ENCODE measurements at places on chromosomes 11 and 22.

DNA sequence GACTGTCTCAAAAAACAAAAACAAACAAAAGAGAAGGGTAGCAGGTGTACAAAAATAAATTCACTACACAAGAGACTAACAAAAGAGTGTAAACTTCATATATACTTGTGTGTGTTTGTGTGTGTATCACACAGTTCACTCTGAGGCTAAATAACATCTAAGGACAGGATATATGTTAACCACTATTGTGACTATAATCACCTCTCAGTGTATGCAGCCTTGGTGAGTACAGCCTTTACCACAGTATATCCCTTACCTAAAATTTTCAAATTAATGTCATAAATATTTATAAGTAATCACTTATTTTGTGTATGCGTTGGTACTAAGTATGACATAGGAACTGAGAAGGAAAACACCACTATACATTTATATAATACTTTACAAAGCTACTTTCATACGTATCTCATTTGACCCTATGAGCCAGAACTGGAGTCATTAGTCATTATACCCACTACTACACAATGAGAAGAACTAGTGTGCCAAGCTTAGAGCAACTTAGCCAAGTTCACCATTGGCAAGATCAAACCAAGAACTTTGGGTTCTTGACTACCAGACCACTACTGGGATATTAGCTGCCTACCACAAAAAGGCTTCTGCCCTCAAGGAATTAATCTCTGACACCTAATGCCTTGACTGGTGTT is 116.7 kb downstream of the SGSM3 start:
- DNase-seq, result no peak

DNA sequence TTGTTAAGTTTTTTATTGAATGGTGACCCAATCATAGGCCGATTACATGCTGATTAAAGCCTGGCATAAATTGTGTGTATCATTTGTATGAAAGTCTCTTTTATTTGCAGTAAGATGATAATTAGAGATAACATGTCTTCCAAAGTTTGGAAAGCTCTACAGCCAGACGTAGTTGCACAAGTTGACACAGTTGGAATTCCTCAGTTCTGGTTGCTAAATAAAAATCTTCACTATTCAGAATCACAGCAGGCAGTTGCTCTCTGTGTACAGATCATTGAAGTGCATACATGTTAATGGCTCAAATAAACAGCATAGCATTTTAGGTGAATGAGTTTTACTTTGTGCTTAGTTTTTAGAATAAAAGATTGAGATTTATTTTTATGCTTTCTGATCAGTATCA is 69.5 kb downstream of the ARHGAP42 start:
- DNase-seq, result no peak

DNA sequence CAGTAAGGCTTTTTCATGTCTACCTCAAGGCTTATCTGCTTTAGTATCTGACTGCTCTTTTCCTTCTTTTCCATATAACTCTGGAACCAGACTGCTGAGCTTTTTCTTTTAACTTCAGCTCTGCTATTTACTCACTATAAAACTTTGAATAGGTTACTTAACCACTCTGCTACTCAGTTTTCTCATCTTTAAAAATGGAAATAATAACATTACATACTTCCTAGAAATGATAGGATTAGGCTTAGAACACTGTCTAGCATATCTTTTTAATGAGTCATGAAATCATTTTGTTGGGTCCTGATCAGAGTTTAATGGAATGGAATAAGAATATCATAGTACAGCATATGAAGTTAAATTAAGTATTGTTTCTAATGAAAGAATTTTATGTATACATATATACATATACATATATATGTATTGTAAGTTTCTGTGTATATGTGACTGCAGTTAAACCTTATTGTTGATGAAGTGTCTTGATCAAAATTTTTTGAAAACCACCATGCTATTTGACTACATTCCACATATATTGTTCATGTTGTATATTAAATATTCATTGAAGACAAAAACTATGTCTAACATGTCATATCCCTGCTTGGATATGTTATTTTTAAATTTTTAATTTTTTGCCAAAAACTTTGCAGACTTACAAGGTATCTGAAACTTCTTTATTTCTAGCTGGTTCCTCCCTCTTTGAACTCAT is 120.2 kb downstream of the METTL15 start:
- DNase-seq, result no peak

GRCh38 chr11:124950601-124951330 is 3.2 kb upstream of the CCDC15 start:
- DNase-seq, result no peak

- no peak for DNase-seq
Measured at GRCh38 chr11:114915871-114916805, 237.8 kb downstream of the NXPE2 start.

GRCh38 chr11:793556-793955 is 3.7 kb upstream of the CEND1 start:
- peak; percentile 80 for DNase-seq

- no peak for DNase-seq
Measured at GRCh38 chr22:23115825-23116494, 25.8 kb downstream of the RSPH14 start.

DNA sequence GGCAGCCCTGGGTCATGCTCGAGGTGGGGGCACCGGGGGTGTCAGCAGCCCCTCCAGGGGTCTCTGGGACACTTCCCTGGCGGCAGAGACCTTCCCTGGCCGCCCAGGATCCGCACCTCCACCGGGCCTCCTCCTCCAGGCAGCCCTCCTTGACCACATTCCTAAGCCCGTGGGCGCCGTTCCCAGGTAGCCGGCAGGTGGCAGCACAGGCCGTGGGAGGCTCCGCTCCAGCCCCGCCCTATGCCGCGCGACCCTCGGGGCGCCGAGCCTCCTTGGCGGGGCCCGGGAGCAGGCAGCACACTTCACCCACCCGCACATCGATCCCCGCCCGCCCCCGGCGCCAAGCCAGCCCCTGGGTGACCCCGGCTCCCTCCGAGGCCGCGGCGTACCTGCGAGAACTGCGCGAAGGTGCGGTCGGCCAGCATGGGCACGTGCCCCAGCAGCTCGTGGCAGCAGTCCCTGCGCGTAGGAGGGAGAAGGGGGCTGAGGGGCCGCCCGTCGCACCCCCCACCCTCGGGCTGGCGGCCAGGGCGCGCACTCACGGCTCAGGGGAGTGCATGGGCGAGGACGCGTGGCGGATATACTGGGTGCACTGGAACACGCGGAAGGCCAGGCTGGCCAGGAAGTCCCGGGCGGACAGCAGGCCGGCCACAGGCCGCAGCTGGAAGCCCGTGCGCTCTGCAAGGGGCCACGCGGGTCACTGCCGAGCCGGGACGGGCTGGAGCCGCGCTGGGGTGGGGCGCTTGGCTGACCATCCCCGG is 5.3 kb upstream of the INS start:
- DNase-seq, result no peak

DNA sequence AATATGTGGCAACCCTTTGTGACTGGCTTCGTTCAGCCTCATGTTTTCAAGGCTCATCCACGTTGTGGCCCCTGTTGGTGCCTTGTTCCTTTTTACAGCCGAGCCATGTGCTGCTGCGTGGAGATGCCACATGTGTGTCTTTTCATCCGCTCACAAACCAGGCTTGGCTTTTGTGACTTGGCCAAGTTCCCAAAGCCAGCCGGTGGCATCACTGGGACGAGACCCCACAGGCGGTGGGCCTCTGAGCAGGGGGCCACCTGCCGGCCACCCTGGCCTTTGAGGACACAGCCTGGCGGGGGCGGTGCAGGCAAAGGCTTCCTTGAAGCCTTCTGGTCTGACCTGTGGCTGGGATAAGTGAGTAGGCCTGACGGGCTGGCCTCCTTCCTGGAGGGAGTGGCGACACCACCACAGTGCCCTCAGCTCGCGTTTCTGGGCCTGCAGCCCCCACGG is 10.5 kb downstream of the GRK2 start:
- DNase-seq, result no peak

GRCh38 chr11:85821636-85822035 is 10.7 kb upstream of the SYTL2 start:
- DNase-seq, result no peak

DNA sequence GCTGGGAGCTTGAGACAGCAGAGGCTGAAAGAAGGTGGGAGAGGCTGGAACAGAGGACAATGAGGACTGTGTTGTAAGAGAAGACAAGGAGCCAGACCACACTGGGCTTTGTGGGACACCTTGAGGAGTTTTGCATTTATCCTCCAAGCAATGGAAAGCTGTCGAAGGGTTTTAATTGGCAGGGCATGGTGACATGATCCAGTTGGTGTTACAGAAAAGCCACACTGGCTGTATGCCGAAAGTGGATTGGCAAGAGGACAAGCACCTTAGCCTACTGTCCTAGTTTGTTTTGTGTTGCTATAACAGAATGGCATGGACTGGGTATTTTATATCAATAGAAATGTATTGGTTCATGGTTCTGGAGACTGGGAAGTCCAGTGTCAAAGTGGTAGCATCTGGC is 14.0 kb upstream of the APLNR start:
- no peak for DNase-seq

- peak; percentile 27 for DNase-seq
Measured at GRCh38 chr11:93236741-93237675, 39.2 kb upstream of the SLC36A4 start.

DNA sequence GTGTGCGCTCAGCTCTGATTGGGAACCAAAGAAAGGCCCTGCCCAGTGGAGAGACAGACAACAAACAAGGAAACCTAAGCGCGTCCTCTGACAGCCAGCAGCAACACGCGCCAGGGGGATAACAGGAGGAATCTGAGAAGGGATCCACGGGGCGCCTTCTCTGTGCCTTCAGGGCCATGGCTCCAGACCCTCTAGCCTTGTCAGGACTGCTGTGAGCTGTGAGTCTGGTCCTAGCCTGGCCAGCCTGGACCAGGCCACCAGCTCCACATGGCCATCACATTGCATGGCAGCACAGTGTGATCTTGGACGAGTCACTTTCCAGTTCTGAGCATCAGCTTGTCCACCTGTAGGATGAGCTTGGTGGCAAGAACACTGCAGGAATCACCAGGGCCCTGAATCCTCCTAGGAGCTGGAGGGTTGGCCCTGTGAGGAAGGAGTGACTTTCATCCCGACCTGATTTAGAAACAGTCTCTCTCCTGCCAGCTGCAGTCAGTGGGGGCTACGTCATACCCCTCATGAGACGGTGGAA is 11.8 kb upstream of the MGAT3 start:
- DNase-seq, result no peak

GRCh38 chr22:35629406-35630216 is 12.5 kb upstream of the MB start:
- no peak for DNase-seq

DNA sequence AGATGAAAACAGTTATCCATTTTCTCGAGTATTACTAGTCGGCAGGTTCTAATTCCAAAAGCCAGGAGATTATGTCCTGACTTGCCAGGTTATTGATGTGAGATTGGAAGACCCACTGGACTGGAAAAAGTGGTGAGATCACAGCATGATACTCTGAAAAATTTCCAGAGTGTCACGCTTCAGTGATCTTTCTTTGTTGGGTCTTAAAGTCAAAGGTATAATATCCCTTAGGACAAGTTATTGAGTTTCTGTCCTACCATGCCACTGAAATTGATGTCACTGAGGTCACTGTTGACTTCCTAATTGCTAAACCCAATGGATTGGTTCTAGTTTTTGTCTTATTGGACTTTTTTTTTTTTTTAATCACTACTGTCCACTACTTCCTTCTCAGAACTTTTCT is 104.5 kb upstream of the GRAMD1B start:
- DNase-seq, result peak; percentile 79

DNA sequence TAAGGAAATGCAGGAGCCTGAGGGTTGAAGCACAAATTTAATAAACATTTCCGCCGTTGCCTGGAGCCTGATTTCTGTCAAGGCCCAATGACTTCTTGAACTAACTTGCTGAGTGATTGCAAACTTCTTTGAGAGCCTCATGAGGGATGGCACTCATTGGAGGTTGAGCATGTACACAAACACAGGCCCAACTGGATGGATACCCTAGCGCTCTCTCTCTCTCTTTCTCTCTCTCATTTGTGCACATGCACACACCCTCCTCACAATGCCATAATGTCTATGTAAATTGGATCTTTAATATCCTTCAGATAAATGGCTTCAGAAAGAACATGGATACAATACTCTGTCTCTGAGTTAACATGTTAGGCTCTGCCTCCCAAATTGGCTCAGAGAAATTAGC is 597.7 kb upstream of the CADM1 start:
- DNase-seq, result no peak

- DNase-seq, result no peak
Measured at GRCh38 chr11:46278387-46279125, 1.1 kb downstream of the CREB3L1 start.

DNA sequence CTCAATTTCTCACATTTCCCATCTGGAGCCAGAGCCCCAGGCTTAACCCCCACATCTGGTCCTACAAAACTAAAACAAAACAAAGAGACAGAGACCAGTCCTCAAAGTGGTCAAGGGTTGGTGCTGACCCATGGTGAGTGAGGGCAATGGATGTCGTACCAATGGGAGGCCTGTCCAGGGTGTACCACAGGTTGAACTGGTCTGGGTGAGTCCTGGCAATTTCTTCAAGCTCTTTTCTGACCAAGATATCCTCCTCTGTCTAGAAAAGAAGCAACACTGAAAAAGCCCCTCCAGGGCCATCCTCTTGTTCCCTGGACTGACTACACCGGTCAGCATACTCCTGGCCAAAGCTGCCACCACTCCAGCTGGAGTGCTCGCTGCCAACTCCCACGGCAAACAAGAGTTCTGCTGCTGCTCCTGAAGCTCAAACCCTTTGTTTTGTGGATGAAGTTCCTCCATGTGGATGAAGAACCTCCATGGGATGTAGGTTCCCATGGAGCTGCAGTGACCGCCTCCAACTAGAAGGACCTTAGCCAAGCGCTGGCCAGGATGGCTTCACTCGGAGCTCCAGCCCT is 6.9 kb downstream of the CYB5R2 start:
- no peak for DNase-seq
